ENCODE measurements at places on chromosomes 1 and 21.
A peak's percentile ranks its signal among the peaks of the same experiment; 100 is the strongest.

- H3K36me3 ChIP-seq: no peaks in the 10 kb centered on the region
- no peak overlapping the region for H3K4me3 ChIP-seq
- peak; percentile 23 for DNase-seq
- no peak overlapping the region for H3K27ac ChIP-seq
- H3K4me1 ChIP-seq: no peaks in the 10 kb centered on the region
- no peaks in the 10 kb centered on the region for H3K27me3 ChIP-seq
Measured at GRCh38 chr1:223031733-223032601, 111.1 kb downstream of the TLR5 start.

DNA sequence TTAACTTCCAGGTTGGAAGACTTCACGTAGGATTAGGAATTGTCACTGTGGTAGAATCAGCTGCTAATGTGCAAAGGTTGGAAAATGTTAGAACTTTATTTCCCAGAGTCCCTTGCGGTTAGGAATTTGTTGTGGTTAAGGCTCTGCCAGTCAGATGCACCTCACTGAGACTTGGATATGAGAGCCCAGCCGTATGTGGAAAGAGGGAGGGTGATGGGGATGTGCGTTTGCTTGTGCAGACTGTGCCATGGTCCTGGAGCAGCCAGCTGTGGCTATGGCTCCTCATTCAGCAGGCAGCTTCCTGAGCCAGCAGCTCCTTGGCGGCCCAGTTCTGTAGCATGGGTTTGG lies 12.5 kb downstream of the S100A10 start:
- H3K27ac ChIP-seq: no peak overlapping the region
- DNase-seq: no peak
- no peak overlapping the region for H3K4me3 ChIP-seq
- no peaks in the 10 kb centered on the region for H3K27me3 ChIP-seq
- H3K4me1 ChIP-seq: peaks cover 5% of the 10 kb centered on the region
- peaks cover 22% of the 10 kb centered on the region for H3K36me3 ChIP-seq

GRCh38 chr1:155171836-155172731 lies 1.0 kb downstream of the KRTCAP2 start:
- peaks cover 70% of the 10 kb centered on the region for H3K4me1 ChIP-seq
- peak overlapping the region; percentile 93 for H3K27ac ChIP-seq
- no peak for DNase-seq
- peak overlapping the region; percentile 91 for H3K4me3 ChIP-seq
- H3K36me3 ChIP-seq: peaks cover 6% of the 10 kb centered on the region
- peaks cover 19% of the 10 kb centered on the region for H3K27me3 ChIP-seq

DNA sequence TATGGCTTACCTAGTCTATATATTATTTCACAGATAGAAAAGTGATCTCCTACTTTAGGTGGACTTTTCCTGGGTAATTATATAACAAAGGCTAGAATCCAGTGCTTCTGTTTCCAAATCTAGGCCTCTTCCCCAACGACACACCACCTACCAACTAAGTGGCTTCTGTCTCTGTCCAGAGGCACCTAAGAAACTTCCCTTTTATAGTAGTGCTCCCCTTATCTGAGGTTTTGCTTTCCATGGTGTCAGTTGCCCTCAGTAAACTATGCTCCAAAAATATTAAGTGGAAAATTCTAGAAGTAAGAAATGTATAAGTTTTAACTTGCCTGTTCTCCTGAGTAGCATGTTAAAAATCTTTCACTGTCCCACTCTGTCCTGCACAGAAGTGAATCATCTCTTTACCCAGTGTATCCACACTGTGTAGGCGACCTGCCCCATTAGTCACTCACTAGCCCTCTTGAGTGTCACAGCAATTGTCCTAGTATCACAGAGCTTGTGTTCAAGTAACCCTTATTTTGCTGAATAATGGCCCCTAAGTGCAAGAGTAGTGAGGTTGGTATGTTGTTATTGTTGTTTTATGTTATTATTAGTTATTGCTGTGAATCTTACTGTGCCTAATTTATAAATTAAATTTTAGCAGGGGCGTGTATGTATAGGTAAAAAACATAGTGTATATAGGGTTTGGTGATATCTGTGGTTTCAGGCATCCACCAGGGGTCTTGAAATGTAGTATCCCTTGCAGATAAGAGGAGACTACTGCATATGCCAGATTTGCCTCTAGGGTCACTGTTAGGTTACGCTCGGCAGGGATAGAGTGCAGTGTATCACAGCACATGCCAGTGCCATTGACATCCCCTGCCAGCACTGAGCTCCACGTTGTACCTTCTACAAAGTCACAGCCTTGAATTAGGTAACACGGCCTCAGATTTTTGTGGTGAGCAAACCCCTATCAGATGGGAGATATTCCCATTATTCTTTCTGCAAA lies 14.7 kb upstream of the CD53 start:
- no peaks in the 10 kb centered on the region for H3K36me3 ChIP-seq
- H3K4me1 ChIP-seq: no peaks in the 10 kb centered on the region
- DNase-seq: no peak
- no peak overlapping the region for H3K27ac ChIP-seq

GRCh38 chr21:39181205-39181818 lies 1.9 kb downstream of the PSMG1 start:
- no peaks in the 10 kb centered on the region for H3K27me3 ChIP-seq
- peaks cover 24% of the 10 kb centered on the region for H3K36me3 ChIP-seq
- H3K27ac ChIP-seq: no peak overlapping the region
- peaks cover 28% of the 10 kb centered on the region for H3K4me1 ChIP-seq

DNA sequence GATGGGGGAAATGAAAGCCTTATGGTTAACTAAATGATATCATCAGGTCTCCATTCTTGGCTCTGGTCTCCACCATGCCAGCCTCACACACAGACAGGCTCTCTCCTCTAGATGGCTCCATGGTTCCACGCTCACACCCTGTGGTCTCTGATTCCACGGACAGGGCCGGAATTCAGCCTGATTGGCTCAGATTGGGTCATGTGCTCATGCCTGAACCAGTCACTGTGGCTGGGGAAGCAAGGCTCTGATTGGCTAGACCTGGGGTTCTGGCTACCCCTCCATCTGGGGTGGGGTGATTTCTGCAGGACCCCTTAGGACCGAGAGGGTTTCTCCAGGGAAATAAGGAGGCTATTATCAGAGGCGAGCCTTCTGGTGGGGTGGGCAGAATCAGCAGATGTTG lies 277.0 kb downstream of the PTPRU start:
- H3K27me3 ChIP-seq: no peaks in the 10 kb centered on the region
- no peaks in the 10 kb centered on the region for H3K4me1 ChIP-seq
- DNase-seq: peak; percentile 60
- H3K4me3 ChIP-seq: no peak overlapping the region
- no peaks in the 10 kb centered on the region for H3K36me3 ChIP-seq

GRCh38 chr1:153655333-153655732 lies 3.2 kb upstream of the SNAPIN start:
- no peaks in the 10 kb centered on the region for H3K27me3 ChIP-seq
- peaks cover 22% of the 10 kb centered on the region for H3K4me1 ChIP-seq
- H3K4me3 ChIP-seq: no peak overlapping the region
- H3K27ac ChIP-seq: no peak overlapping the region
- no peak for DNase-seq
- no peaks in the 10 kb centered on the region for H3K36me3 ChIP-seq

DNA sequence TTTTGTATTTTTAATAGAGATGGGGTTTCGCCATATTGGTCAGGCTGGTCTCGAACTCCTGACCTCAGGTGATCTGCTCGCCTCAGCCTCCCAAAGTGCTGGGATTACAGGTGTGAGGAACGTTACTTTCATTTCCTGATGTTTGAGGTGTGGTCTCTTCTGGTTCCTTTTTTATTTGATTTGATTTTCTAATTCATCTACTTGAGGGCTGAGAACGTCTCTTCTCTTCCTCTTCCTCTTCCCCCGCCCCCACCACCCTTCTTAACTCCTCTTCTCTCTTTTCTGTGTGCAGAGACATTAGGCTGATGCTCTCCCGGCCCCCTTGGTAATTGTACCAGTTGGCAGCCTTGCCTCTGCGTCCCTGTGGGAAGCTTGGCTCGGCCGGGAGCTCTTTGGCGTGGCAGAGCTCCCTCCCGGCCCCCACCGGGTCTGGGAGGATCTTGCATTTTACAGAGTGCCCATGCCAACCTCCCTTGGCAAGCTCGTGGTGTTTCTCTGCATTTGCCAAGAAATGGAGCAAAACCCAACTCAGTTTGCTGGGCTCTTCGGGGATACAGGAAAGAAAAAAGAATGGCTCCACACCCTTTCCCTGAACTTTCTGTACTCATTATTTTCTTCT lies 19.9 kb downstream of the CRYAA start:
- peaks cover 15% of the 10 kb centered on the region for H3K27me3 ChIP-seq
- H3K4me1 ChIP-seq: peaks cover 7% of the 10 kb centered on the region
- peak overlapping the region; percentile 35 for H3K27ac ChIP-seq
- H3K36me3 ChIP-seq: no peaks in the 10 kb centered on the region

DNA sequence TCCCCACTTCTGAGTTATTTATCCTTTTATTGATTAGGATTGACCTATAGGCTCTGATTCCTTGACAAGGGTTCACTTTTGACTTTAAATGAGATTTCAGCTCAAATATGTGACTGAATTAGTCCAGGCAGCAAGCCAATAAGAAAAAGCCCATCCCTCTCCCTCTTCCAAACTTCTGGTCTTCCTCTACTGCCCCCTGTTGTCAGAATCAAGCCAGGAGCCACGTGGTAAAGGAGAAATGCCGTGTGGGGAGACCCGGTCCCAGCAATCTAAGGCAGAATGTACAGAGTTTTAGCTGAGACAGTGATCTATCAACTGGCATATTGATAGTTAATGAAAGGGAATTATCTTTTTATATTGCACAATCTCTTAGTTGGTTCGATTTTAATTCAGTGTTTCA lies 5.2 kb downstream of the ADAMTS5 start:
- peaks cover 12% of the 10 kb centered on the region for H3K27me3 ChIP-seq
- no peak overlapping the region for H3K27ac ChIP-seq
- H3K36me3 ChIP-seq: no peaks in the 10 kb centered on the region
- no peak overlapping the region for H3K4me3 ChIP-seq
- peak; percentile 46 for DNase-seq

- H3K4me1 ChIP-seq: peaks cover 21% of the 10 kb centered on the region
- H3K27me3 ChIP-seq: no peaks in the 10 kb centered on the region
- peak; percentile 91 for DNase-seq
- H3K27ac ChIP-seq: peak overlapping the region; percentile 74
- H3K36me3 ChIP-seq: no peaks in the 10 kb centered on the region
- no peak overlapping the region for H3K4me3 ChIP-seq
Measured at GRCh38 chr1:59061876-59062275, 235.0 kb upstream of the FGGY start.

DNA sequence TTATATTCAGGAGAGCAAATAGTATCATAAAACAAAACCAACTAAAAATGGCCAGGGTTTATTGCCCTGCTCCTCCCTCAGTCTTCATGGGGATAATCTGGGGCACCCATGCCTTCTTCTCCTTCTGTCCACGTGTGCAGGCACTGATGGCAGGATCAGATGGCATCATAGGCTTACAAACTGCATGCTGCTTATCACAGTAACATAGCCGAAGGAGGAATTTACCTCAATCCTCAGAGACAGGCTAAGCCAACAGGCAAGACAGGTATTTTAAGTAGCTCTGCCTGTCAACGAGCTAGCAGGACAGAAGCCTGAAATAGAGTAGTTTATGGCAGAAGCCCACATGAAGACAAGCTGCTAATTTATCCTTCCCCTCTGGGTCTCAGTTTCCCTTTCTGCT lies 9.4 kb downstream of the LAMB3 start:
- no peak overlapping the region for H3K4me3 ChIP-seq
- no peak for DNase-seq
- peaks cover 51% of the 10 kb centered on the region for H3K36me3 ChIP-seq
- H3K4me1 ChIP-seq: peaks cover 55% of the 10 kb centered on the region
- H3K27me3 ChIP-seq: no peaks in the 10 kb centered on the region

DNA sequence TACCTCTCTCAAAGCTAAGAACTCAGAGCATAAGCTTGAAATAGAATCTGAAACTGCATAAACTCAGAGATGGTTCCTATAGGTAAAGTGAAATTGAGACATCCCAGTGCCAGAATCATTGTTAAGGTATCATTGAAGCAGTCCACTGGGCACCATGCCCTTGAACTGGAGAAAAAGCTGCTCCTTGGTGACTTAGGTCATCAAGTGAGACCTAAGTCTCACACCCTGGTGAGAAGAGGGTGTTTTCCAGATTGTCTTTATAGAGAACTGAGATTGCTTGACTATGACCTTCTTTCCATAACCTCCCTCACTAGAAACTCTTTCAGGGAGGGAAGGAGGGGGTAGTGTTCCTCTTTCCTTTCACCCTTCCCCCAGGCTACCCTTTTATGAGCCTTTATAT lies 9.4 kb upstream of the ATP6V1G3 start:
- H3K36me3 ChIP-seq: no peaks in the 10 kb centered on the region
- no peak for DNase-seq
- no peak overlapping the region for H3K4me3 ChIP-seq

GRCh38 chr1:32125313-32125712 lies 17.5 kb downstream of the KPNA6 start:
- DNase-seq: no peak
- peaks cover 18% of the 10 kb centered on the region for H3K4me1 ChIP-seq
- no peaks in the 10 kb centered on the region for H3K27me3 ChIP-seq
- H3K27ac ChIP-seq: no peak overlapping the region
- H3K36me3 ChIP-seq: peaks cover 8% of the 10 kb centered on the region

DNA sequence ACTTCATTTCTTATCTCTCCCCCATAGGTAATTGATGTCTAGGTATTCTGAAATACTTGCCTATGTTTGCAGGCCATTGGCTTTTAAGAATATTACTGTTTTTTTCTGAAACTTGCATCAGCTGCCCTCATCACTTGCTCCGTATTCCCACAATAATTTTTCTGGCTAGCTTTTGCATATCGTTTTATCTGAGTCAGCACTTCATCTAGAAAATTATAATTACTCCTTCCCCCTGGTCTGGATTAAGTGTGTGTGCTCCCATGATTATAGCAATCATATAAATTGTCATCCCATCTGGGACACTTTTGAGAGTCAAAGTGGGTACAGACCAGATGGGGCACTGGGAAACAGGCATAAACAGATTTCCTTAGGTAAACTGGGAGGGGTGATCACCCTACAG lies 583.2 kb upstream of the B3GALT2 start:
- H3K27me3 ChIP-seq: no peaks in the 10 kb centered on the region
- H3K4me1 ChIP-seq: no peaks in the 10 kb centered on the region
- no peak for DNase-seq
- H3K27ac ChIP-seq: no peak overlapping the region

GRCh38 chr1:41708332-41708731 lies 210.4 kb downstream of the HIVEP3 start:
- H3K36me3 ChIP-seq: no peaks in the 10 kb centered on the region
- H3K4me1 ChIP-seq: no peaks in the 10 kb centered on the region
- H3K27me3 ChIP-seq: no peaks in the 10 kb centered on the region
- H3K27ac ChIP-seq: no peak overlapping the region
- no peak for DNase-seq
- H3K4me3 ChIP-seq: no peak overlapping the region

DNA sequence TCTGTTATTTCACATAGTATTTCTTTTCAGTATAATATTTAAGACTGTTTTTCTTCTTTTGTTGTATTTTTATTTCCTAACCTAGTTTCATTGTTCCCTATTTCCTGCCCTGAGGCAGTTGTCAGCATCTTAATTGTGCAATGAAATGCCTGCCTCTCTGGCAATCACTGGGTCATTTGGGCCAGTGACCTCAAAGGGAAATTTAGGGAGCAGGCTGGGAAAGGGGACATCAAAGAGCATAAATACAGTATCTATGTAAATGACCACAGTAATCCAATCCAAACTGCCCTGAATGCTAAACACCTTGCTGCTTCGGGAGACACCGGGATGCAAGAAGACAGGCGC lies 147.8 kb downstream of the TLR5 start:
- no peak overlapping the region for H3K27ac ChIP-seq
- no peak for DNase-seq
- no peaks in the 10 kb centered on the region for H3K27me3 ChIP-seq
- no peak overlapping the region for H3K4me3 ChIP-seq
- peaks cover 28% of the 10 kb centered on the region for H3K36me3 ChIP-seq
- peaks cover 19% of the 10 kb centered on the region for H3K4me1 ChIP-seq

Measured in stomach (tissue), 19 donors.